ENCODE measurements at places on chromosomes 3 and 15.
A peak's percentile ranks its signal among the peaks of the same experiment; 100 is the strongest.

DNA sequence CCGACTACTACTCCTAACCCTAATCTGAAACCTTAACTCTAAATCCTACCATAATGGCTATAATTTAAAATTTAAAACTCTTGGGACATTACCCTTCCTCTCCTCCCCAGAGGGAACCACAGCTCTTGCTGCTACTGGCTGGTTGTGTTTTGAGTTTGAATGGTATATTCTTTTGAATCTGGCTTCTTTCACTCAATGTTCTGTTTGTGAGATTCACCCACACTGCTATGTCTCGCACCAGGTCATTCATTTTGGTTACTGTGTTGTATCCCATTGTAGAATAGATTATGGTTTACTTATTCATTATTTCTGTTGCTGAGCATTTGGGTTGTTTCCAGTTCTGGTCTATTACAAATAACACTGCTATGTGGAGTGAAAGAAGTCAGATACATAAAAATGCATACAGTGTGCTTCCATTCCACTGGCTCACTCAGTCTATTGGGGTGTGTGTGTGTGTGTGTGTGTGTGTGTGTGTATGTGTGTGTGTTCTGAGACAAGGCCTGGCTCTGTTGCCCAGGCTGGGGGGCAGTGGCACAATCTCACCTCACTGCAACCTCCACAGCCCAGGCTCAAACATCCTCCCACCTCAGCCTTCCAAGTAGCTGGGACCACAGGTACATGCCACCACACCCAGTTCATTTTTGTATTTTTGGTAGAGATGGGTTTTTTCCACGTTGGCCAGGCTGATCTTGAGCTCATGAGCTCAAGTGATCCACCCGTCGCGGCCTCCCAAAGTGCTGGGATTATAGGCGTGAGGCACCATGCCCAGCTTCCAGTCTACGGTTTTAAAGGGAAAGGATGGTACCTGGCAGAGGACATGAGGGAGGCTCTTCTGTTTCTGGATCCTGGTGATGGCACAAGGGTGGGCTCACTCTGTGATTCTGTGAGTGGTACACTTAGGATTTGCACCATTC, 19.2 kb upstream of the SYNM start:
- no peak for DNase-seq

DNA sequence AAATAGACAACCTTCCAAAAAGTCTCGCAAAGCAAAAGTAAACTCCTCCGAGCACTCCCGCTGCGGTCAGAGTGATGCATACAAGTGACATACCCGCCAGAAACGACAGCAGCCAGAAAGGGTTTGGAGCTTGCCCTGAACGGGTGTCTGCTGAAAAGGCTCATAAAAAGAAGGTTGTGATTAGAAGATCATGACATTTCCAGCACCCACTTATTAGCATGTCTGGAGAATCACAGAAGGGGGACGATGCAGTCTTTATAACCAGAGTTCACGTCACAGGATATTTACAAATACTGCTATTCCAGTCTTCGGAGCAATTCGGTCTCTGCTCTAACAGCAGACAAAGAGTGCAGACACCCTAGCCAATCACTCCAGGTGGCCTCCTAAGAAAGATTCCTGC, 59.1 kb upstream of the FRMD4B start:
- no peak for DNase-seq

DNA sequence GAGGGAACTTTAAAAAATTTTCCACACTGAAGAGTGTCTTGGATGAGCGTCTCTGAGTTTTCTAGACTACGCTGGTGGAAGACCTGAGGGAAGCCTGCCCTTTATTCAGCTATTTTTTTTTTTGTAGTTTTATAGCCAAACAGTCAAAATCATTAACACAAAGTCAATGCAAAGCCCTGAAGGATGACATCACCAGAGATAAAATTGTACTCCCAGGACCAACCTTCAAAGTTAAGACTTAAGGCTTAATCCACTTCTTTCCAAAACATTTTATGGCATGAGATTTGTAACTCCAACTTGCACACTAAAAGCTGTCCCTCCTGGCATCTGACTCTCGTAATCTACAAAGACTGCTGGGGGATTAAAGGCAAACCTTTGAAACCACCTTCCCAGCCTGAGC, 263.4 kb upstream of the LYSMD4 start:
- no peak for DNase-seq

- no peak for DNase-seq
Measured at GRCh38 chr3:57434041-57434440, 110.1 kb downstream of the DNAH12 start.

DNA sequence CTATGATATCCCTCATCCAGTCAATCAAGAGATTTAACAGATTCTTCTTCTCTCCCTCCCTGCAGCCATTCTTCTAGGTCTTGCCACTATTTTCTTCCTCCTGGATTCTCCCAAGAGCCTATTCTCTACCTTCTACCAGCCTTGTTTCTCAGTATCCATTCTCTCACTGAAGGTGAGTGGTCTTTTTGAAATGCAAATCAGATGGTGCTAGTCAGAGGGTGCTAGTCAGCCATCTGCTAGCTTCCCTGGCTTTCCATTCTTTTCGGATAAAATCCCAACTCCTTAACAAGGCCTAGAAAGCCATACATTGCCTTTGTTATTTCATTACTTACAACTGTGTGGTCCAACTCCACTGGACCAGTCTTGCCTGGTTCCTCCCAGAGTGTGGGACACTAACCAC, 734.3 kb upstream of the CFAP20DC start:
- DNase-seq, result no peak

- DNase-seq, result no peak
Measured at GRCh38 chr3:49759226-49759625, 27.1 kb downstream of the IP6K1 start.

- DNase-seq, result no peak
Measured at GRCh38 chr3:15097891-15098290, 1.1 kb downstream of the RBSN start.

GRCh38 chr3:188134079-188134478, 19.9 kb upstream of the LPP start:
- no peak for DNase-seq

DNA sequence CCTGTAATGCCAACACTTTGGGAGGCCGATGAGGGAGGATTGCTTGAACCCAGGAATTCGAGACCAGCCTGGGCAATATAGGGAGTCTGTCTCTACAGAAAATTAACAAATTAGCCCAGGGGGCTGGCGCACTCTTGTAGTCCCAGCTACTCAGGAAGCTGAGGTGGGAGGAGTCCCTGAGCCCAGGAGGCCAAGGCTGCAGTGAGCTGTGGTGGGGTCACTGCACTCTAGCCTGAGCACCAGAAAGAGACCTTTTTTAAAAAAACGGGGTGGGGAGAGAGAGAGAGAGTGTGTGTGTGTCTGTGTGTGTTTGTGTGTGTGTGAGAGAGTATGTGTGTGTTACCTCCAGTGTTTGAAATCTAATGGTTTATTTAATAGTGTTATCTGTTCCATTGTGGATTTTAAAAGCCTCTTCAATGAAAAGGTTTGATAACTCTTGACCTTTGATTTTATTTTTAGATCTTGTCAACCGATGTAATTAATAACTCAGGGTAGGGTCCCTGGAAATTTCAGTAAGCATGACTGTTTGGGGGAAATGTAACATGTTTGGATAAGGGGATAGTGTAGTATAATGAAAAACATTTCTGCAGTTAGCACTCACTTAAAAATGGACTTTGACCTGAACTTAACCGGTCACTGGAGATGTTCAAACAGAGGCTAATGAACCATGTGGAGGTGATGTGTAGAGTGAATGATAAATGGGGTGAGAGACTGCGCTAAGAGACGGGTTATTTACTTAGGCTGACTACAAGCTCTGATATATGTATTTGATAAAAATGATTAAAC, 29.7 kb downstream of the LRCH3 start:
- DNase-seq, result no peak

DNA sequence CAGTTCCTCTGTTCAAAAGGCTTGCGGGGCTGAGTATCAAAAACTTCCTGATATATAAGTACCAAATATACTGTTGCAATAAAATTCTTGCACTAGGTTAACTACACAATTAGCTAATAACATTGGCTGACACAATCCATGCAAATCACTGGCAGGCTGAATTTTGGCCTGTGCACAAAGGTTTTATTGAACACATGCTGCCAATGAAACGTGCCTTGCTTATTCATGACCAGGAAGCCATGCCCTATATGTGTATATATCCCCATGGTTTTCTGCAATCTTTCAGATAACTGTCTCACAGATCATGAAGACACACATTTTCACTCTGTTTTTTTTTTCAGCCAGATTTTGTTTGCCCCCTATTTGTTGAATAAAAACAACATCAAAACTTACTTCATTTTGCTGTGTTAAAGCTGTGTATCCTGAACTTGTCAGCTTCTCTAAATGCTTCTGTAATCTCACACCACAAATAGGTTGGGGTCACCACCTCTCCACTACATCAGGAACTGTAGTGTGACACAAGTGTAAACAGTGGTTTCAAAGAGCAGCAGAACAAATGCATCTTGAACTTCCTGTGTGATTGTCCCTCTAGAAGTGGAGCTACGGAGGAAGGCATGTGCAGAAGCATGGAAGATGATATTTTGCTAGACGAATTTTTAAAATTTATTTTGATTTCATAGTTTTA, 920.7 kb upstream of the NR2F2 start:
- no peak for DNase-seq

DNA sequence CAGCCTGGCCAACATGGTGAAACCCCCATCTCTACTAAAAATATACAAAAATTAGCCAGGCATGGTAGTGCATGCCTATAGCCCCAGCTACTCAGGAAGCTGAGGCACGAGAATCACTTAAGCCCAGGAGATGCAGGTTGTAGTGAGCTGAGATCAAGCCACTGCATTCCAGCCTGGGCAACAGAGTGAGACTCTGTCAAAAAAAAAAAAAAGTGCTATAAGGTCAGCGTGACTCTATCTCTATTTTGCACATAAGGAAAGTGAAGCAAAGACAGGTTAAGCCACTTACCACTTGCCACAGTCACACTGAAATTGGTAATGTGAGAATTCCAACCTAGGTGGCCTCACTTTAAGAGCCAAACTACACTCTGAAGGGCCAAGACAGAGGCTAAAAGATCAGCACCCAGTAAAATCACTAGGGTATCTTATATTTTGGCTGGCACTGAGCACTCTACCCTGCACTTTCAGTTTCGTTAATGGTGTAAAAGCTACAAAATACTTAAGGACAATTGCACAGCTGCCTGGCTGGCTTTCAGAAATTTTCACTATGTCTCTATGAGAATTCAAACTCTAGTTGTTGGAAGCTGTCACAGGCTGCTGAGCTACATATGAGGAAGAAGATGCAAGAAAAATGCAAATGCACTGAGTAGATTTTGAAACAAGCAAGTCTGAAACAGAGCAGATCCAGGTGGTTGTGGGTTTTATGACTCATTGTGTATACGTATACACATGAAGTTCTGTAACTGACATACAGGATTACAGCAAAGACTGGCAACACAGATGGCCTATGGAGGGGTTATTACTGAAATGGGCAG, 32.7 kb downstream of the TRANK1 start:
- no peak for DNase-seq

DNA sequence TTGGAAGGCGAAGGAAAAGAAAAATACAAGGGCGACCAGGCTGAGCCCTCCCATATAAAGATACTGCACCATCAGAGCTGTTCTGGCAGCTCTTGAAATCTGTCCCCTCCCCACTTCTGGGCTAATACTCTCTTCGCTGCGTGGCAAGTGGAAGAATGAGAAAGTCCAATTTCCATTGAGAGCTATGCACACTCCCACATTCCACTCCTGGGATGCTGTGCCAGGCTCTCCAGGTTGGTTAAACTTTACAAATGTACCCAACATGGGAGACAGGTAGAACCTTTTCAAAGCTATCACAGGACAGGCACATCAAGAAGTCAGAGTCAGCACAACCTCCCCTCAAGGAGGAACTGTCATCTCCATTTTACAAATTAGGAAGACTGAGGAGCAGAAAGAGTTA, 465.0 kb downstream of the SHQ1 start:
- no peak for DNase-seq

GRCh38 chr3:137199678-137200077, 241.9 kb downstream of the IL20RB start:
- no peak for DNase-seq

- DNase-seq, result no peak
Measured at GRCh38 chr15:47801522-47801921, 84.2 kb downstream of the SEMA6D start.

DNA sequence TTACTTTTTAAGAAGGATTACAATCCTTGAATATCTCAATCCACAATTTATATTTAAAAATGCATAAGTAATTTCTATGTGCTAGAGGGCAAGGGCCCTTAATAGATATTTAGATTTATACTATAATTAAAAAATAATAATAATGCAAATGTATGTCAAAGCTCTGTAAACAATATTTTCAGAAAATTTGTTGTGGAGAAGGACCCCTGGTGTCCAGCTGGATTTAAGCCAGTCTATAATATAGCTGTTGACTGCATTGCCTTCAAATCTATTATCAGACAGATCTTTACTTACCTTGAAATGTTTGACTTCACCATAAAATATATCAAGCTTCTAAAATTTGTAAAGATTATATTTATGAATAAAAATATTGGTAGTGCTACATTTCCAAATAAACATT, 65.6 kb downstream of the ZBTB20 start:
- DNase-seq, result no peak

DNA sequence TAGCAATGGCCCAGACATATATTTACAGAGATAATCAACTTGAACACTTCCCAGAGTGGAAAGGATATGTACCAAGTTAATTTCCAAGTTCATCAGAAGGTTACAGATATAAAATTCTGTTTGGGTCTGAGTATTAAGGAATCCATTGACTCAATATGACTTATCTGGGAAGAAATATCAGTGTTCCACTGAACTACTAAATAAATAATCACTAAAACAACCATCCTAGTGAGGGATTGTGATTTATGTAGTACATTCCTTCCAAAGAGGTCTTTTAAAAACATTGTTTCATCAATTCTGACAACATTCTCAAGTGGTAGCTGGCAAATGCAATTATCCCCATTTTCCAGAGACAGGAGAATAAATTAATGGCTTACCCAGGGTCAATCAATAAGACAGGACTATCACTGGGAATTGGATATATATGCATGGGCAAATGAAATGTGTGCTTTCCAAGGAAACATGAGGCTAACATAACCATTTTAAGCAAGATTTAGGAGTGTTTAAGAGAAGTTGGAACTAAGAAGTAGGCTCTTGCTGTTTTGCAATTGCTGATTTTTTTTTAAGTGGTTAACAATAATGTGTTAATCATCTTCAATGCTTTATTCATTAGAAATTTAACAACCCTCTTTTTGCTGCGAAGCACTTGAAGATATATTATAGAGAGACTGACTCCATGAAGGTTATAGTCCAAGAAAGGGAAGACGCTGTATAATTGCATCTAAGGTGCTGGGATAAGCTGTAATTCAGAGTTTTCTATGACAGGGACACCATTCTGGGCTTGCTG, 37.9 kb downstream of the SLC9A9 start:
- DNase-seq, result no peak

DNA sequence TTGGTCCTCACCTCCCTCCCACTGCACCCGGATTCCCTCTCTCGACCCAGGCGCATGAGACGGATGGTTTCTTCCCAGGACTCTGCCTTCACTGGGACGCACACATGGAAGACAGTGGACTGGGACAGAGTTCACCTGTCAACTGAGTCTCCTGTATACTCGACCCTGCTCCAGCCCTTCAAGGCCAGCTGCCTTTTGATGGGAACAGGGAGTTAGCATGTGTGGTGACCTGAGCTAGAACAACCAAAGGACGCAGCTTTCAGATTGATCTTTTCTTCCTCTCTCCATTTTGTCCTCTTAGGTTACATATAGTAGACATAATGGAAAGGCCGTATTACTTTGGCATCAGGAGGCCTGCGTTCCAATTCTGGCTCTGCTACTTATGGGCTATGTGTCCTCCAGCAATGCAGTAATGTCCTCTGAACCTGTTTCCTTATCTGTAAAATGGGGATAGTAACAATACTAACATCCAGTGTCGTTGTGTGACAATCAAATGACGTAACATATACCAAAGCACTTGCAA, 94.1 kb downstream of the PEX5L start:
- no peak for DNase-seq

- peak; percentile 1 for DNase-seq
Measured at GRCh38 chr3:179929091-179929529, 107.6 kb downstream of the PEX5L start.
